ENCODE measurements at places on chromosomes 16 and 17.

- DNase-seq, result peak; percentile 12
Observed at GRCh38 chr16:48434653-48435317, 49.6 kb upstream of the SIAH1 start.

DNA sequence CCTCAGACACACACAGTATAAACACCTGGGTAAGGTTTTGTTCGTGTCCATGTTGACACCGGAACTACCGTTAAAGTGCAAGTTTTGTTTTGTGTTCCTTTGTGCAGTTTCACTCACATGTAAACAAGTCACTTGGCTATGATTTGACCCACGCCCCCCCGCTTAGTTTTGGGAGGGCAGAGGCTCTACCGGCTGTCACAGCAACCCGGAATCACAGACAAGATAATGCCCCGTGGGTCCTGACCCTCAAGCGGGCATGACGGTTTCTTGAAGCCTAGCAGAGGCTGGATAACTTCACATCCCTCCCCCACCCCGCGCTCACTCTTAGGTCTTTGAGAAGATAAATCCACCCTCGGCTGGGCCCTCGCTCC lies 1.7 kb downstream of the RASD1 start:
- DNase-seq, result no peak

DNA sequence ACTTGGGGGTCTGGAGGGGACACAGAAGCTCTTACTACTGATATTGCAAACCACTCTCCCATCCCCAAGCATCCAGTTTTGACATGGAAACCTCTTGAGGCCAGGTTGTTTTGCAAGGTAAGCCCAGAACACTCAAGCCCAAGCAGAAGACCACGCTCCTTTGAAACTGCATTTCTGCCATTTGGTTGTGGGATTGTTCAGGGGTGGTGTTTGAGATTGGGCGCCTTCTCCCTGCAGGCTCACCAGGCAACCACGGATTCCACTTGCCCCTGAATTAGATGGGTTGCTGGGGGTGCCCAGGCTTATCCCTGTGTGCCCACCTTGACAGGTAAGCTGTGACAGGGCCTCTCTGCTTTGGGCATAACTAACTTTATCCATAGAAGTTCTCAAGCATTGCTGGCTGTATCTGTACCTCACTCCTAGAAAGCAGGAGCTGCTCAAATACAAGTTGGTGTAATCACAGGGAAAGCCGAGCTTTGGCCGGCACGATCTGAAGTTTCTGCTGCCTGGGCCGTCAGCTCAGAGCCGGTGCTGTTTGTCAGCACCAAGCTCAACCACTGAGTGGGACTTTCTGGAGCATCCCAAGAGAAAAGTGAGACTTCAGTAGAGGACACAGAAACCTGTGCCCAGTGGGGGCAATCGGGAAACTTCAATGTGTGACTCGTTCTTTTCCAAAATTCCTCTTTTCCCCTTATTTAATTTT lies 93.6 kb downstream of the CYLD start:
- DNase-seq, result no peak

DNA sequence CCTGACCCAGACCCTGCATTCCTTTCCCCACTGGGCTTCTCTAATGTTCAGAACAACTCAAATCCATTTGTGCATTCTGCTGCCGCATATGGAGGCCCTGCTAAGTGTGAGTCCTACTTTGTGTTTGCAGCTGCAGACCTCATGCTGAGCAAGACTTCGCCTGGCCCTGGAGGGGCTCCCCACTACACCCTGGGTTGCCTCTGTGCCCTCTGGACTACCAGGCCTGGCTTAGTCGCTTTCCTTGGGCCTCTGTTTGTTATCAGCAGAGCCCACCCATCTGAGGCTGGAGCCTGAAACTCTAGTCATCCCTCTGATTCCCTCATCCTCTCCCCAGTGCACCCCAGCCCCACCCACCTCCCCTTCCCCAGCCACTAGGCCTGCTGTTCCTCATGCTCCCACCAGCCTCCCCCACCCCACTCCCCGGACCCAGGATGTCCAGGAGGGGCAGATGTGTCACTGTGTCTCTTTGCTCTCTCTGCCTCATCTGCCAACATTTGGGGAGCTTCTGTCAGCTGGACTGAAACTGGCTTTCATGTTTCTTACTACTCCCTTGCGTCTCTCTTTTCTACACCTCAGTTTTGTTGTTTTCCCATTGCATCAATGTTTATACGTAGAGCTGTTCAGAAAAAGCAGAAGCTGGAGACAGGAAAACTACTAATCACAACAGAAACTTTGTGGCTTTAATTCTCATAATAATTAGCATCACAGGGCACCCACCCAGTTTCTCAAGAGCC lies 17.9 kb upstream of the CD300E start:
- no peak for DNase-seq

GRCh38 chr17:57750895-57751294 lies 5.8 kb upstream of the CCDC182 start:
- no peak for DNase-seq

GRCh38 chr16:49622084-49622390 lies 233.9 kb downstream of the ZNF423 start:
- no peak for DNase-seq

GRCh38 chr16:8565498-8565897 lies 24.8 kb downstream of the TMEM114 start:
- DNase-seq, result no peak

DNA sequence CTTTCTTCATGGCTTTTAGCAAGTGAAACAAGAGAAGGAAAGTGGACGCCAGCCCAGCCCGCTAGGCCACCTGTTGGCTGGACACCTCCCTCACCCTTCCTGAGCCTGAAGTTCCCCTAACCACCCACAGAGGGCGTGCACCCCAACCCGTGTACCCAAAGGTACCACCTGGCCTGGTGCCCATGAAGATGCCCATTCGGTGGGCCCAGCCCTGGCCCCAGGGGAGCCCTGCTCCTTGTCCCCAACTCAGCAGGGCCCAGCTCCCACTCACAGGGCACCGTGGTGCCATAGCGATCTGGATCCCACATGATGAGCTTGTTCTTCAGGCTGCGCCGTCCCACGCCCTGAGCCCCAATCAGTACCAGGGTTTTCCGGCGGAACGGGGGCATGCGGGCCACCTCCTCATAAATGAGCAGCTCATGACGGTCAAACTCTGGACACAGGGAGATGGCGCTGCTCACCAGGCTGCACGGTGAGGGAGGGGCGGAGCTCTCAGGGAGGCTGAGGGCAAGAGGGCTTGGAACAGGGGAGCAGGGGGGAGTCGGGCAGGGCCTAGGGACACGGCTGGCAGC lies 26.8 kb downstream of the MPP2 start:
- DNase-seq, result no peak

GRCh38 chr16:8739989-8740704 lies 57.3 kb downstream of the TMEM186 start:
- DNase-seq, result no peak

DNA sequence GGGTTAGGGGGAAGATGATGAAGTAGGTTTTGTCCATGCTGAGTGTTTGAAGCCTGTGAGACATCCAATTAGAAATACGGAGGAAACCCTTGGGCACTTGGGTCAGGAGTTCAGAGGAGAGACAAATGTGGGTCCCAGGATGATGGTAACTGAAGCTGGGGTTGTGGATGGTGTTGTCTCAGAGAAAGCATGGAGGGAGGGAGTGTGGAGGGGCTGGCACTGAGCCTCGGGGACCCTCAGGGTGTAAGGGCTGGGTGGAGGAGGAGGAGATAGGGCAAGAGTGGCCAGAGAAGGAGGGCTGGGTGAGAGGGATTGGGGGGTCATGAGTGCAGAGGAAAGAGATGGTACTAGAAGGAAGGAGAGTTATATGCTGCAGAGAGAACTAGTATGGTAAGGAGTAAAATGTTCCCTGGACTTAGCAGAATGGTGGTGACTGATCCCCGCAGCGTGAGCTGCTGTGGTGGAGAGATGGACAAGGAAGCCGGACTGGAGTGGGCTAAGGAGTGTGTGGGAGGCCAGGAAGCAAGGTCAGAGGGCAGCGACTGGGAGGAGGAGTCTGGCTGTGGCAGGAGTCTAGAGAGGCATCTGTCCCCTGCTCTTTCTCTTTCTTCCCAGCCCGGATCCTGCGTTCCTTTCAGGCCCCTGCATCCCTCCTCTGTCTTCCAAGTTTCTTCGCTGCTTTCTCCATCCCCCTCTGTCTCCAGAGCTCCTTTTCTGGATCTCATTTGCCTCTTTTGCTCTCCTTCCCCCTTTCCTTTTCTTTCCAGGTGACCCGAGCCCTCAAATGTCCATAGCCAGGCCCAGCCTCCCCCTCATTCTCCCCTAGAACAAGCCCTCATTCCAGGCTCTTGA lies 3.9 kb upstream of the COL1A1 start:
- DNase-seq, result no peak

- DNase-seq, result no peak
Observed at GRCh38 chr17:57350266-57350665, 93.9 kb downstream of the MSI2 start.

Measured in fibroblast of skin of abdomen (primary cell).